Kasumi-1 (cell line): ENCODE measurements at places on chromosomes 1 and 21.

DNA sequence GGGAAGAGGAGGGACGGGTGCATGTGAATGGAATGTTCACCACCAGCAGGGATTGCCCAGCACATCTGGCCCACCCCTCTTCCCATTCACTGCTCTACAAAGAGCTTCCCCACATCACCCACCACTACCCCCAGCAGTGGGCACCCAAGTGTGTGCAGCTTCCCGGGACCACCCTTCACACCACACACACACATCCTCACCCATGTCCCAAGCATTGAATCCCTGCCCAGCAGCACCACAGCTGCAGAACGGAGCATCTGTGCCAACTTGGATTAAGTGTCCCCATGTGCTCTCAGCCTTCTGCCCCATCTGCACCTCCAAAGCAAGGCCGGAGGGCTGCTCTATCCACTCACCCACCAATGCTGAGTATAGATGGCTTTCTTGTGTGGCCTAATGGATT is 141.4 kb downstream of the PSMG1 start:
- DNase-seq, result no peak

GRCh38 chr1:31140299-31140698 is 74.8 kb upstream of the PUM1 start:
- DNase-seq, result no peak

GRCh38 chr1:30299393-30299792 is 424.0 kb downstream of the MATN1 start:
- no peak for DNase-seq

DNA sequence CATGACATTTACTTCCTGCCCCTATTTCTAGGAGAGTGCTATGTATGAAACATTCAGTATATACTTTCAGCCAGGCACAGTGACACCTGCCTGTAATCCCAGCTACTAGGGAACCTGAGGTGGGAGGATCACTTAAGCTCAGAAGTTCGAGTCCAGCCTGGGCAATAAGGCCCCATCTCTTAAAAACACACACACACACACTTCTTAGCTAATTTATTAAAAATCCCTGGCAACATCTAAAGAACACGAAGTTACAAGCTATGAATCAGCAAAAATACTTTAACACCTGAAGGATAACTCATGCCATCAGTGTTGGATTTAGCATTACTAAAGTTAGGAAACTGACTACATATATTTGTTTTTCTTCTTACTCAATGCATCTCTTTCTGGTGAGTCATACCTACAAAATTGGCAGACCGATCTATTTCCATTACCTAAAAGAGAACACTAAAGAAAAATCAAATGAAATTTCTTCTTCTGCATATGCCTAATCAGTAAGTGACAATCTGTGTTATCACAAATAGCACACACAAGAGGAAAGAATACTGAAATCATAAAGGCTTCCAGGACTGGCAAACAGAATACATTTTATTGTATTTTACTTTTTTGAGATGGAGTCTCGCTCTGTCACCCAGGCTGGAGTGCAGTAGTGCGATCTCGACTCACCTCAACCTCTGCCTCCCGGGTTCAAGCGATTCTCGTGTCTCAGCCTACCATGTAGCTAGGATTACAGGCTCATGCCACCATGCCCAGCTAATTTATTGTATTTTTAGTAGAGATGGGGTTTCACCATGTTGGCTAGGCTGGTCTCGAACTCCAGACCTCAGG is 41.4 kb downstream of the RNF115 start:
- DNase-seq, result no peak

GRCh38 chr1:230753586-230754251 is 6.5 kb downstream of the CAPN9 start:
- DNase-seq, result no peak

GRCh38 chr21:27301220-27301619 is 334.3 kb upstream of the ADAMTS5 start:
- DNase-seq, result no peak
